Activated CD4-positive, alpha-beta memory T cell treated with anti-CD3 and anti-CD28 coated beads for 36 hours (primary cell): ENCODE measurements at places on chromosomes 11 and 22. TPM values are rescaled to one million over a fixed set of nuclear protein-coding genes. Genes with fewer than 3 reads are reported as not detected.

TNNT3 gene
- 6.8 TPM for total RNA-seq

TLCD5 gene
- total RNA-seq = 1.6 TPM

DNA sequence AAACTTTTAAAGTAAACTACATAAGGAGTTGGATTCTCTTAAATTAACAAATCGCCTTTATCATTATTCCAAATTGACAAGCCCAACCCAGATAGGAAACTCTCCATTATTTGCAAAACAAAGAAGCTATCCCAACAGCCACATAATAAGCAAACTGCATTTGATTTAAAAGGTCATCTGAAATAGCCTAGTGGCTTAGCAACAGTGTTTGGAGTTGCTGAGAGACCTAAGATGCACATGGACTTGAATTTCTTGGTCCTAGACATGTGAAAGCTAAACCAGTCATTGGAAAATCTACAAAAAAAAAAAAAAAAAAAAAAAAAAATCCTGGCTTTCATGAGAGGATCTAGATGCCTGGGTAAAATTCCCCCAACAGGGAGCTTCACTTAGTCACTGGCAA lies 69.5 kb downstream of the PRCP start:
- DNase-seq = no peak

DNA sequence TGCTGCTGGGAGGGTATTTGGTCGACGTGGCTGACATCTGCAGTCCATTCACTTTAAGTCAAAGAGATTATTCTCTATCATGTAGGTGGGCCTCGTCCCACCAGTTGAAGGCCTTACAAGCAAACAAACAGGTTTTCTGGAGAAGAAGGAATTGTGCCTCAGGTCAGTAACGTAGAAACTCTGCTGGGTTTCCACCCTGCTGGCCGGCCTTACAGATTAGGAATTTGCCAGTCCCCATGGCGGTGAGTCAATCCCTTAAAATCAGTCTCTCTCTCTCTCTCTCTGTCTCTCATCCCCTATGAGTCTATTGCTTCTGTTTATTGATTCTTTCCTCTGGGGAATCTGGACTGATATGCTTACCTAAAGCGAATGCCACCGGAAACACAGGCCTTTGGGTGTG lies 75.4 kb upstream of the FGF3 start:
- DNase-seq = no peak

GRCh38 chr22:23750714-23751440 lies at the start of gene ZNF70:
ZNF70 (minus strand) TSS chr22:23751112; CDS start chr22:23745140, 5,972 bp downstream.
- peak; percentile 85 for DNase-seq

DNA sequence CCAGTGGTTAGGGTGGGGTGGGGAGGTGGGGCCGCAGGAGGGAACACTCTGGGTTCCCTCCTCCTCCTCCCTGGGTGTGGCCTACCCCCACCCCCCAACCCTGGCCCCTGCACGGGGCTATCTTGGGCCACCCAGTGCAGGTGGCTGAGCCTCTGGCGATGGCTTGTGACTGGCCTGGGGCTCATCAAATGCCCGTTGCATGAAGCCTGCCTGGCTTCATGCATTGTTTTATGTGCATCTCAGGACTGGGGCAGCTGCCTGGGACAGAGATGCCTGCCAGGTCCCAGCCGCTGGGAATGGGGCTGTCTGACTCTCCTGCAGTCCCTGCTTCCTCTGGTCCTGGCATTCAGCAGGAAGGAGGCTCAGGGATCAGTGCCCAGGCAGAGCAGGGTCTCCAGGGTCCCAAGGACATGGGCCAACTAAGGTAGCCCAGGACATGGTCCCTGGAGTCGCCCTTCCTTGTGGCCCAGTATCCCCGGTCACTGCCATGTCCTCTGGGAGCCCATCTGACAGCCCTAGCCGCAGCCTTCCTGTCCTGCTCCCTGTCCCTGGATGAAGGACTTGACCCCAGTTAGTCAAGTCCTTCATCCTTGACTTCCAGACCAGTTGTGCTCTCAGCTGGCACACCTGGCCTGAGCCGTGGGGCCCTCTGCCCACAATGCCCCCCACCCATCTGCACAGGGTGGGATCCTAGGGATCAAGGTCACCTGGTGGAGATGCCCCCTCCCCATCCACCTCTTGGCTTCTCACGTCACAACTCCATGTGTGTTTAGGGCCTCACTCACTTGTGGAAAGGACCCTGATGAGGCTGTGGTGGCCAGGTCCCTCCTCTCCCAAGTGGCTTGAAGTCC lies 112.1 kb upstream of the FGF3 start:
- DNase-seq = no peak

SOX6 gene
- total RNA-seq = not detected

MMP8 gene
- not detected for total RNA-seq
